ENCODE measurements at places on chromosomes 4 and X.

DNA sequence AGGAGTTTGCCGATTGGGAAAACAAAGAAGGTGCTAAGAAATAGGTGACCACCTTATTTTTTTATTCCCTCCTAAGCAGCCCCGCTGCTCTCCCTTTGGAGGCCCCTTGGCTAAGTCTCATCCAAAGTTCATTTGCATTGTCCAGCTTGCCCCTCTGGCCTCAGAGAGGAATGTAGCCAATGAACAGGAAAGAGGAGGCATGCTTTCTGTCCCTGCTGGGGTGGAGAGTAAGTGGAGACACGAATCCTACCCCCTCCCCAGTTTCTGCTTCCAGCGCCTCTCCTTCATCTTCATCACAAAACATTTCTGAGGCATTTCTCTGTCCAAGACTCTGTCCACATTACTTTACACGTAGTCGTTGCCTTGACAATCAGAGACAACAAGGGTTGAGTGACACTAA is 38.7 kb downstream of the NLGN3 start:
- no peak for DNase-seq

GRCh38 chr4:94588896-94589693 is 137.4 kb downstream of the PDLIM5 start:
- DNase-seq = no peak

- no peak for DNase-seq
These were observed 341.7 kb upstream of the NDST3 start for GRCh38 chr4:117692538-117692937.

GRCh38 chr4:182231496-182231895 is 11.7 kb upstream of the TENM3 start:
- no peak for DNase-seq

- DNase-seq = no peak
These were observed 45.7 kb downstream of the KDM6A start for GRCh38 chrX:44918722-44919121.

GRCh38 chr4:36111172-36111571 is 133.1 kb downstream of the ARAP2 start:
- no peak for DNase-seq

DNA sequence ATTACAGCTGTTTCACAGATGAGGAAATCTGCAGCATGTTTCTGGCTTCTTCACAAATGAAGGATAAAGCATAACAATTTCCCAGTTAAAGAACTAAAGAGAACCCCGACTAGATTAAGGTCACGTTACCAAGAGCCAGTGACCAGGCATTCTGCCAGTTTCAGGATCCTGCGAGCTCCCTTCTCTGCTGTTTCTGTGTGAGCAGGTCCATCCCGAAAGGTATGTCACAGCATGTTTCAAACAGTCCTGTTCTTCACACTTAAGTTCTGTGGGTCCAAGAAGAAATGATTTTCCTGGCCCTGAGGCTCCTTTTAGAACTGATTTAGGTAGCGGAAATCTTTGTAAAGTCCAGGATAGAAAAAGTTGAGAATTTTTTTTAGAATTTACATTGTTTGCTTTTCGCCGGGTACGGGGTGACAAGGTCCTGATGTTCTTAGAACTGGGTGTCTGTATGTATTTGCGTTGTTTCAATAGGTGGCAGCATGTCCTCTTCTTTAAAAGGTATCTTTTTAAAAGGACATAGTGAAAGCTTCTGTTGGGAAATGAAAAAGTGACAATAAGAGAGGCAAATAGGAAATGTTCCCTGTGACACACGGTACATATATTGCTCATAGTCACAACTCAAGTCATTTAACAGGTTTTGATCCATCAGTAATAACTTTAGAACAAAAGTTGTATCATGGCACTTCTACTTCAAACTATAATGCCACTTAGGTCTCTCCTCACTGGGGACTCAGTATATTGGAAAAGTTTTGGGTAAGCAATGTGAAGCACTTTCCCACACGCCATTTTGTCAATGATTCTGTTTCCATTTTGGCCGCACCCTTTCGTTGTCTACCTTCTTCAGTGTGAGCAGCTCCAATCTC is 18.4 kb downstream of the IL21 start:
- DNase-seq = no peak

DNA sequence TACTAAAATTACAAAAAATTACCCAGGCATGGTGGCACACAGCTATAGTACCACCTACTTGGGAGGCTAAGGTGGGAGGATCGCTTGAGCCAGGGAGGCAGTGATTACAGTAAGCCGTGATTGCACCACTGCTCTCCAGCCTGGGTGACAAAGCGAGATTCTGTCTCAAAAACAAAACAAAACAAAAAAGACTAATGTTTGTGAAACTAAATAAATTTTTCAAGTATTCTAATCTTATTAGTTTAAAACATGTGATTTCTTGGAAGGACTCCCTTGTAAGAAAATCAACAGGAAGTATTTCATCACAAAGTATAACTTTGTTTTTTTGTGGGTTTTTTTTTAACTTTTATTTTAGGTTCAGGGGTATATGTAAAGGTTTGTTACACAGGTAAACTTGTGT is 89.6 kb downstream of the EGF start:
- no peak for DNase-seq

DNA sequence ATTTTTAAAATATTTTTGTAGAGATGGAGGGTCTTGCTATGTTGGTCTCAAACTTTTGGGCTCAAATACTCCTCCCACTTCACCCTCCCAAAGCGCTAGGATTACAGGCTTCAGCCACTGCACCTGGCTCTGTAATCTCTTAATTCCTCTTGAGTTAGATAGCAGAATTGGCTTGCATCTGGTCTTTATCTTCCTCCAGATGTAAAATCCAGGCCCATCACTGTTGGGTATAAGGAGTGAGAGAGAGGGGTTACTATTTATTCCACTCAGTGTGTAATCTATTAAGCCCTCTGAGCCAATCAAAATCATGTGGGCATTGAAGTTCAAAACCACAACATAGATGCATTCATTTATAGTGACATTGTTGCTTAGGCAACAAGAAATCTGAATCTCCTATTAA is 33.9 kb downstream of the ANK2 start:
- no peak for DNase-seq

- no peak for DNase-seq
These were observed 16.2 kb upstream of the AFF1 start for GRCh38 chr4:86918539-86919072.

DNA sequence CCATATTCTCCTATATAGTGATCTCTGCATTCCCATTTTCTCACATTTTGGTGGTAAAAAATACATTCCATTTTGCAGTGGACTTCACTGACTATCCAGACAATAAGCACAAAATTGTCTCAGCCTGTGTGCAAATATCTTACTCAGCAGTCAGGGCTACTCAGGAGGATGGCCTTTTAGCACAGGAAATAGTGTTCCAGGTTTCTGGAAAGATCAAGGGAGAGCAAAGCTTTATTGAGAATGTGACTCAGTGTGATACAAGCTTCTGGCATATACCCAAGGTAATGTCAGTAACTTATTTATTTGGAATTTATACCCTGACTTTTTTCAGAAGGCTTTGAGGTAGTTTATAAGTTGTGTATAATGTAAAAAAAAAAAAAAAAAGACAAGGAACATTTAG is 233.4 kb downstream of the TEX13A start:
- DNase-seq = no peak

- DNase-seq = no peak
These were observed 89.8 kb downstream of the FNIP2 start for GRCh38 chr4:158858410-158859199.

DNA sequence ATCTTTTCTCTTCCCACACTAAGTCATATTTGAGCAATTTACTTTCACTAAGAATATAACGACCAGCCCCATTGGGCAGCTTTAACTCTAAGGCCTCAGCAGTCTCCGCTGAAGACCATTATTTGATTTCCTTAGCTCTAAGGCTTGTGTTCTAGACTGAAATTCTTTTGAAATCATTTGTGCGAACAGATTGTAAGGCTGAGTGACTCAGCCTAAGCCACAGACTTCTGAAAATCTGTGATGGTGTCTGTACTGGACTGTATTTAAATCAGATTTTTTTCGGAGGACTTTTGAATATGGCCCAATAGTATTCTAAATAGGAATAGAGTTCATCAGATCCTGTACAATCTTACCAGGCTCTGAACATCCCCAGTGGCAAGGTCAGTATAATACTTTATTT is 150.3 kb upstream of the TECRL start:
- no peak for DNase-seq

GRCh38 chrX:147675819-147676218 is 235.9 kb upstream of the FMR1 start:
- DNase-seq = no peak

- DNase-seq = no peak
These were observed 11.9 kb downstream of the TNMD start for GRCh38 chrX:100596601-100597000.

DNA sequence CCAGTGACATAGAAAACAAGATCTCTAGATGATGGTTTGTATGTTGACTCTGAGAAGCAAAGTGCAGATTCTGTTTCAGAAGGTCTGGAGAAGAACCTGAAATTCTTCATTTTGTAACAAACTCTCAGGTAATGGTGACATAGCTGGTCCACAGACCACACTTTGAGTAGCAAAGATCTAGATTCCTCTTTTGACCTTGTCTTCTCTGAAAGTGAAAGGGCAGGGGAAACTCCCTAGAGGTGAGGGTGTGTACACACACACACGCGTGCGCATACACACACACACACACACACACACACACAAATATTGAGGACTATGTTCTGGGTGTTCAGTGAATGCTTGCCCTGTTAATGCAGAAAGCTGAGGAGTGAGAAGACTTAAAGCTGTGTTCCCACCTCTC is 110.1 kb downstream of the NHSL2 start:
- no peak for DNase-seq

GRCh38 chrX:78708262-78708661 is 39.3 kb upstream of the LPAR4 start:
- DNase-seq = no peak

- no peak for DNase-seq
These were observed 45.1 kb upstream of the SLC4A4 start for GRCh38 chr4:71293705-71294104.

Data from activated CD8-positive, alpha-beta memory T cell treated with anti-CD3 and anti-CD28 coated beads for 1 hour (primary cell).